ENCODE measurements at places on chromosomes 5 and 9.

- no peak overlapping the region for H3K27ac ChIP-seq
- no peaks in the 10 kb centered on the region for H3K27me3 ChIP-seq
- no peaks in the 10 kb centered on the region for H3K4me1 ChIP-seq
- no peak for DNase-seq
- no peak overlapping the region for H3K4me3 ChIP-seq
Observed at GRCh38 chr5:73797132-73797510, 171.1 kb downstream of the ARHGEF28 start.

DNA sequence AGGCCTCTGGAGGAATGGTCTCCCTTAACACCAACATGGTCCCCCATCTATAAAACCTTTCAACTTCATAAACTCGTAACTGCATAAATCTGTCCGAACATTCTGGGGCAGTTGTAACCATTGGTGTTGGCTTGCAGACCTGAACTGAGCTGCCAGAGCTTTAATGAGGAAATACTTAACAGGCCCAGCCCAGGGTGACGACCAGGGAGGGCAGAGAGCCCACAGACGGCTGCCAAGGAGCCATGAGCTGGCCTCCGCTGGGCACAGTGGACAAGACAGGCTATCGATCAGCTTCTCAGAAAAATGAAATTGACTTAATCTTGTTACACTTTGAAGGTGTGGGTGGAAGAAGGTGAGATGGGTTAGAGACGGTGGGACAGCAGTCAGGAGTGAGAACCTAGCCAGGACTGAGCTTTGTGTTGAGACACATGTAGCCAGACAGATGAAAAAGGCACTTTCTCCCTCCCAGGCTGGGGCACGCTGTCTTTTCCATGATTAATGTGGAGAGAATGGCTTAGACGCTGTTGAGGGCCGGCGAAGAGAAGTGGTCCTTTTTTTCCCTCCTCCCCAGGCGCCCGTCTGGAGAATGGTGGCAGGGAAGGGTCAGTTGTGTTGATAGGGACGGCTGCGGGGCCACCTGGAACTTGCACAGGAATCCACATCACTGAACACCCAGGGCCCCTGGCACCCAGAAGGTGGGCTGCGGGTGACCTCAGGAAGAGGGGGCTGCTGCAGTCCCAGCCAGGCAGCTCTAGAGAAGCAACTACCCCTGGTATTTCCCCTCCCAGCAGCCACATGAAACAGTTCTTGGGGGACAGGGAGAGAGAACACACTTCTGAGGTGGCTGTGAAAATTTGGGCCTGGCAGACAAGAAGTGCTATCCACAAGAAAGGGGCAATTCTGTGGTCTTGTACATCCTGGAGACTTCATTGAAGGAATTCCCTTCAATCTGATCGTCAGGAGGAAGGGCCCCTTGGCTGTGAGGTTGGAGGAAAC is 27.3 kb upstream of the TCOF1 start:
- no peaks in the 10 kb centered on the region for H3K36me3 ChIP-seq
- H3K27ac ChIP-seq, result no peak overlapping the region
- no peak for DNase-seq
- H3K27me3 ChIP-seq, result no peaks in the 10 kb centered on the region

DNA sequence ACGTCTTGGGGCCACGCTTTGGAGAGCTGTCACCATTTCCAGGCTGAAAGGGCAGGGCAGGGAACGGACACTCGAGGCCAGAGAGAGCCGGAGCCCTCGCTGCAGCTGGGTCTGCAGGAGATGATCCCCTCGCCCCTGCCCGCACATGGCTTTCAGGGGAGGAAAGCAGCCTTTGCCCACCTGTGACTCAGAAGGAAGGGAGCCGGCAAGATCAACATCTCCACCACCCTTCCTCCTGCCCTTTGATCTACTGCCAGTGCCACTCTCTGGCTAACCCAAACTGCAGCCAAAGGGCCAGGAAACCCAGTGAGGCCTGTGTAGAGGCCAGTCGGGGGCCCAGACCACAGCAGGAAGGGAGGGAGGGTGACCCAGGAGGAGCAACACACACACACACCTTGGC is 137.1 kb upstream of the ERCC6L2 start:
- no peak for DNase-seq
- no peaks in the 10 kb centered on the region for H3K27me3 ChIP-seq
- H3K4me3 ChIP-seq, result no peak overlapping the region
- H3K27ac ChIP-seq, result no peak overlapping the region

DNA sequence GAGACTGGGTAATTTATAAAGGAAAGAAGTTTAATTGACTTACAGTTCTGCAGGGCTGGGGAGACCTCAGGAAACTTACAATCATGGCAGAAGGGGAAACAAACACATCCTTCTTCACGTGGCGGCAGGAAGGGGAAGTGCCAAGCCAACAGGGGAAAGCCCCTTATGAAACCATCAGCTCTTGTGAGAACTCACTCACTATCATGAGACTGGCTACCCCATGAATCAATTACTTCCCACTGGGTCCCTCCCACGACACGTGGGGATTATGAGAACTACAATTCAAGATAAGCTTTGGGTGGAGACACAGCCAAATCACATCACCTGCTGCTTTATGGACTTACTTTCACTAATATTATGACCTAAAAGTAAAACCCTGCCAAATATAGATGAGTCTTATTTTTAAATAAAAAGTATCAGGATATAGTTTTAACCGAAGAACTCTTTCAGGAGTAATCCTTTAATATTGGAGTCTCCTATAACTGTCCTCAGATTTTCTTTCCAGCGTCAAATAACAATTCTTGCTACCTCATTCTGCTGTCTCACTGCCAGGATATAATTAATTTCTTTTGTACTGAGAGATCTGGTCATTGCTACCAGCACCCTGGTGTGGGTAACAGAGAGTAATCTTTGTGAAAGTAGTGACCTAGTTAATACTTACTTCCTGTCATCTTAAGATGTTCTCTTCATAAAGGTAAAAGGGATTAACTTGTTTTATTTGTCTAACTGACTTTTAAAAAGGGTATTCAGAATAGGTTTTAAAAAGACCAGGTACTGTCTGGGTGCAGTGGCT is 68.6 kb downstream of the NLN start:
- no peaks in the 10 kb centered on the region for H3K4me1 ChIP-seq
- H3K27ac ChIP-seq, result no peak overlapping the region
- H3K36me3 ChIP-seq, result peaks cover 6% of the 10 kb centered on the region
- H3K4me3 ChIP-seq, result no peak overlapping the region
- H3K27me3 ChIP-seq, result no peaks in the 10 kb centered on the region

GRCh38 chr5:96322865-96323264 is 110.2 kb downstream of the PCSK1 start:
- H3K4me3 ChIP-seq, result no peak overlapping the region
- no peak overlapping the region for H3K27ac ChIP-seq
- no peaks in the 10 kb centered on the region for H3K36me3 ChIP-seq
- no peaks in the 10 kb centered on the region for H3K27me3 ChIP-seq
- no peaks in the 10 kb centered on the region for H3K4me1 ChIP-seq
- DNase-seq, result no peak

DNA sequence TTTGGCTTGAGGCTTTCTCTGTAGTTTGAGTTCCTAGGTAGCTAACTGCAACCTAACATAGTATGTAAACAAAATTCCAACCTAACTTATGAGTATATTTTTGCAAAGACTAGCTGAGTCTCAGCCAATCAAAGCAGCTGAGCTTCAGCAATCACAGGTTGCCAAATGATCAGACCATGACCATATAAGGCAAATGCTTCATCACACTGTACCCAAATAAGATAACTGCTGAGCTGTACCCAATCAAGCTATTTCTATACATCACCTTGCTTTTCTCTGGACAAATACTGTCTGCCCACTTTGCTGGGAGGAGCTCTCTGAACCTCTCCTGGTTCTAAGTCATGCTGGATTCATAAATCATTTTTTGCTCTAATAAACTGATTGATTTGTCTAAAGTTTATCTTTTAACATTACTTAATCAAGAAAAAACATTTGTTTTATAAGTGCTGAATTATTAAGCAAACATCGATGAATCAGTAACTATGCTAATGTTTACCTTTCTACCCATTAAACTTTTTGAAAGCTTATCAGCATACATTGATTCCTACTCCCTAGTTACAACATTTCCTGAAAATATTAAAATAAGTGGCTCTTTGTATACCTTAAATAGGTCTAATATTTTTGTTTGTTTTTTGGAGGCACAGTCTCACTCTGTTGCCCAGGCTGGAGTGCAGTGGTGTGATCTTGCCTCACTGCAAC is 129.7 kb upstream of the PCA3 start:
- no peaks in the 10 kb centered on the region for H3K36me3 ChIP-seq
- no peak for DNase-seq
- no peak overlapping the region for H3K27ac ChIP-seq
- no peaks in the 10 kb centered on the region for H3K4me1 ChIP-seq
- H3K27me3 ChIP-seq, result no peaks in the 10 kb centered on the region

DNA sequence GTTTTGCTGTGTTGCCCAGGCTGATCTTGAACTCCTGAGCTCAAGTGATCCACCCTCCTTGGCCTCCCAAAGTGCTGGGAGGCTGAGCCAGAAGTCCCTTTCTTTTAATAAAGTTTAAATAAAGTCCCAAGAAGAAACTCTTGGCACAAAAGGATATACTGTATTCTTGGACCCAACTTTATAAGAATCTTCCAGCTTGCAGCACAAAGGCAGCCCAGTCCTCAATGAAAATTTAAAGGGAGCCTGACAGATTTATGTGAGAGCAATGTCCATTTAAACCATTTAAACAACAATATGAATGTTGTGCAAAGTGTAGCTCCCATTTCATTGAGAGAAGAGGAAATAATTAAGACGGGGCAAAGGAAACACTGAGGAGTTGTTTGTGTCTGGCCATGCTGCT is 217.0 kb downstream of the DOCK8 start:
- no peak overlapping the region for H3K27ac ChIP-seq
- no peak for DNase-seq
- H3K36me3 ChIP-seq, result no peaks in the 10 kb centered on the region
- no peak overlapping the region for H3K4me3 ChIP-seq

DNA sequence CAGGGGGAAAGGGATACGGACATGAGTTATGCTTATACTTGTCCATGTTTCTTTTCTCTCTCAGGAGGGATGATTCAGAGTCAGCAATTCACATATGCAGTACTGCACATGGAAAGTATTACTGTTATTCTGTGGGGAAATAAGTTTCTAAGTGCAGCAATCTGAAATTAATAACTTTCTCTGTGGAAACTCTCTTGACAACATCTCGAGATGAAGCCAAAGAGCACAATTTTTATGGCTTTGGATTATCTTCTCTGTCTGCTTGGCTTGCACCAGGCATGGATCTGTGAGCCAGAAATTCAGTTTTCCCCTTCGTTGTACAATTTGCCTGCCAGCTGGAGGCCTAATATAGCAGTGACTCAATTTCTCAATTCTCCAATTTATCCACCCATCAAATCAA is 2.5 kb upstream of the NDFIP1 start:
- no peak for DNase-seq
- H3K27me3 ChIP-seq, result peaks cover 2% of the 10 kb centered on the region
- H3K4me1 ChIP-seq, result no peaks in the 10 kb centered on the region
- H3K27ac ChIP-seq, result no peak overlapping the region

DNA sequence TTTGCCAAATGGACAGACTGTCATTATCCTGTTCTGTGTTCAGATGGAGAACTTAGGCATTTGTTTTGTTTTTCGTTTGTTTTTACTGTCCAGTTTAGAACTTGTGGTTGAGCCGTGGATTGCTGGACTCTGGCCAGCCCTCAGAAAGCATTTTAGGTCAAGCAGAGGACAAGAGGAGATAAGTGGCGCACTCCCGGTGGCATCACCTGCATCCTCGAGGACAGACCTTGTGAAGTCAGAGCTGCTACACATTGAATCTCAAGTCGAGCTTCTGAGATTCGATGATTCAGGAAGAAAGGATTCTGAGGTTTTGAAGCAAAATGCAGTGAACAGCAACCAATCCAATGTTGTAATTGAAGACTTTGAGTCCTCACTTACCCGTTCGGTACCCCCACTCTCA is 8.9 kb downstream of the MTRR start:
- H3K4me1 ChIP-seq, result no peaks in the 10 kb centered on the region
- no peak overlapping the region for H3K4me3 ChIP-seq
- H3K36me3 ChIP-seq, result peaks cover 18% of the 10 kb centered on the region
- DNase-seq, result no peak
- no peaks in the 10 kb centered on the region for H3K27me3 ChIP-seq

DNA sequence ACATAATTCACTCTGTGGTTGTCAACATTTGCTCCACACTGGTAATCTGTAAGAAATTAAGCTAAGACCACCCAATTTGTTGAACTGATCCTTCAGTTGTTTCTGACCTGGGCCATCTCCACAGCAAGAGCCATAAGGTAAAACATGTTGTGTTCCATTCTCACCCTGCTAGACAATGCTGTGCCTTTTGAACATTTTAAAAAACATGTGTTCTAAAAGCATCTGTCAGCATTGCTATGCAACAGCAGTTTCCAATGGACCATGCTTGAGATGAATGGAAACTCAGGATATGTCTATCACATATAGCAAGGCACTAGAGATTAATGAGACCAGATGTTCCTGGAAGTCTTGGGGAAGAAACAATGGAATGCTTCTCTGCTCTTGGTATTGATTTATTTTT is 455.1 kb upstream of the RGMB start:
- H3K27ac ChIP-seq, result no peak overlapping the region
- no peak overlapping the region for H3K4me3 ChIP-seq
- no peaks in the 10 kb centered on the region for H3K36me3 ChIP-seq
- no peak for DNase-seq
